HS-5 (cell line): ENCODE measurements at places on chromosomes 1 and 21.

GRCh38 chr1:20875198-20875973 is 88.3 kb upstream of the HP1BP3 start:
- DNase-seq = no peak

DNA sequence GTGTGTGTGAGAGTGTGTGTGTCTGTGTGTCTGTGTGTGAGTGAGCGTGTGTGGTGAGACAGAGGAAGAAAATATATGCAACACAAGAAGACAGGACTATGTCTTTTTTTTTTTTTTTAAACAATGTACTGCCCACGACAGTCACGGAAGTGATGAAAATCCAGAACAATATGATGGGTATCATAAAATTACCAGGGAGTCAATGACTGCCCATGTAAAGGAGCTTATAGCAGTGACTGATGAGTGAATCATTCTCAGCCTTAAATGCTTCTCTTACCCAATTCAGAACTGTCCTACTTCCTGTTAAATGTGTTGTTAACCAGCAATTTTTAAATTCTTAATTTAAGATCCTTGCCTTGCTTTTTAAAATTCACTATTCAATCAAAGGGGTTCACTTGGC is 46.6 kb downstream of the RGS7 start:
- peak; percentile 86 for DNase-seq

GRCh38 chr1:63129855-63130254 is 192.5 kb upstream of the FOXD3 start:
- DNase-seq = no peak

DNA sequence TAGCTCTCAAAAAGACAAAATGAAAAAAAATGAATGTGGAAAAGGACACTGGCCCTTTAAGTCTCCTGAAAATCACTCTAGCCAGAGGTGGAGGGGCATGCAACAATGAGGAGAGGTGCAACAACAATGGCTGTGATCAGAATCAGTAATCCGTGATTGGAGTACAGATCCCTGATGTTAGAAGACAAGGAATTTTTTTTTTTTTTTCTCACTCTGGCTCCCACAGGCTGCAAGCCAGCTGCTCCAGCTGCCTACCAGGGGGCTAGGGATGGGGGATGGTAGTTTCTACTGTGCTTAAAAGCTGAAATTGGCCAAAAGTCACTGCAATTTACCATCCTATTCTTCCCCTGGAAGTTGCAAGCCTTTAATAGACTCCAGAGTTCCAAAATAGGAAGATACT is 54.5 kb downstream of the STYXL2 start:
- DNase-seq = no peak

- DNase-seq = no peak
Measured at GRCh38 chr1:16215882-16216753, 3.7 kb upstream of the ARHGEF19 start.

- no peak for DNase-seq
Measured at GRCh38 chr1:82441402-82441801, 640.7 kb downstream of the ADGRL2 start.

- DNase-seq = no peak
Measured at GRCh38 chr1:114750780-114751179, 7.0 kb downstream of the CSDE1 start.

DNA sequence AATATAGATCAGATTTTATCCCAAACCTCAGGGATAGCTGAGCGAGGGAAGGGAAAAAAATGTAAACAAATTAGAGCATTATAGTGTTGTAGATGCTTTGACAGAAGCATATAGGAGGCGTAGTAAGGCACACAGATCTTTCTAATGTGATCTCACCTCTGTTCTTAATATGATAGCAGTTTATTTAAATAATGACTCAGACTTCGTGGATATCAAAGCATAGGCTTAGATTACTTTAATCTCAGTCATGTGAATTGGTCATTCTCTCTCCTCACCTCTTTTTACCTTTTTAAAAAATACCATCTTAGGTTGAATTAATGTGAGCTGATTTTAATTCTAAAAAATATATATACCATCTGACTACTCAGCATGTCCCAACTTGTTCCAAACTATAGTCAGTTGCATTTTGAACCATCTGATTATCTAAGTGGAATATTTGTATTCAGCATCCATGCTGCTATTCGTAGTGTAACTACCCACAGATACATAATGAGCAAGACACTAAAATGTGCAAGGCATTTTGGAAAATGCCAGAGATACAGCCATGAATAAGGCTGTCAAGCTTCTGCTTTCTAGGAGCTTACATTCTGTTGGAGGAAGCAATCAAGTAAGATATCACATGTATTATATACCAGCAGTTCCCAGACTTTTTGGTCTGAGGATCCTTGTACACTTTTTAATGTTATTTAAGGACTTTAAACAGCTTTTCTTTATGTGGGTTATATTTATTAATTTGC is 76.7 kb downstream of the OSBPL9 start:
- no peak for DNase-seq
